ENCODE measurements at places on chromosomes 1 and 21.

- no peak for DNase-seq
These were observed 24.1 kb downstream of the HMGCS2 start for GRCh38 chr1:119744598-119744942.

DNA sequence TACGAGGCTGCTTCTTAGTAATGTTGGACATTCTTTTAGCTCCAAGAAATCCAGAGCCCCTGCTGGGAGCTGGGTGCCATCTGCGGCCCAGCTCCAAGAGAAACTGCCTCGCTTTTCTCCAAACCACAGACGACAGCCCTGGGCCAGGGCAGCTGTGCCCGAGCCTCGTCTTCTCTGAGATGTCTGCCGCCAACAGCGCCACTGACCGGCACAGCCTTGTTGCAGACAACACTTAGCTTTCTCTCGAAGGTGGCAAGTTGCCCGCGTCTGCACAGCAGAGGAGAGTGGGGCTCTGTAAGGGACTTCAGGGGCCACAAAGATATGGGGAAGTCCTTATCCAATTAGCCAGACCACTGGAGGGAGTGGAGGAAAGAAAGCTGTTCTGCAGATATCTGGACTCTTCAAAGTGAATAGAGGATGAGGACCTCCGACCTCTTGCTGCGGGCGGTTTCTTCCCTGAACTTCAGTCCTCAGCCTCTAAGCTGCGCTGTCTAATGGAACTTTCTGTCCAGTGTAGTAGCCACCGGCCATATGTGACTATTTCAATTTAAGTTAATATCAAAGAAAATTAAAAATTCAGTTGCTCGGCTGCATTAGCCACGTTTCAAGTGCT, 63.9 kb upstream of the DISP3 start:
- no peak for DNase-seq

GRCh38 chr1:183019139-183019740, 4.0 kb upstream of the LAMC1 start:
- no peak for DNase-seq

GRCh38 chr21:38984568-38984967, 178.8 kb downstream of the ETS2 start:
- DNase-seq = no peak

- no peak for DNase-seq
These were observed 47.0 kb downstream of the F5 start for GRCh38 chr1:169538998-169539871.

DNA sequence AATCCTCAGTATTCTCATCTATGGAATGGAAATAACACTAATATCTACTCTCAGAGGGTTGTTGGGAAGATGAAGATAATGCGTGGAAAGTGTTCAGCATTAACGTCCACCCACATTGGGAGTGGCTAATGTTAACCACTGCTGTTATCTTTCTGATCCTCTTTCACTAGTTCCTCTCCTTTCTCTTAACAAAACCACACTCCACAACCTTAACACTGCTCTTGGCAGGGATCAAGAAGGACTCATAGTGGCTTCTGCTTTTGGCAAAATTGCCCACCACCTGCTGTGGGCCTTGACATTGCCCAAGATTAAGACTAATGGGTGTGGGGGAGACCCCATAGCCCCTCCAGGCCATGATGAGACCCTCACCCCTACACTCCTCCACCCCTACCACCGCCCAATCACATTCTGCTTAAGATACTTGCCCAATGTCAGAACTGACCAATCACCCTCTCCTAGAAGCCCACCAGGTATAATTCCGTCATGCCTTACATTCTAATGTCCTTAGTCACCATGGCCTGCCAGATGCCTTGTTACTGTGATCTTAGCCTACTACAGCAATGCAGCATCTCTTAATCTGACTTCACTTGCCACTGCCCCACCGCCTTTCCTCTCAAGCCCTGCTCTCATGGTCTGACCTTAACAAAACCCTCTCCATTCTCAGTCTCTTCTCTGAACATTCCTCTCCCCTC, 27.1 kb downstream of the DHCR24 start:
- DNase-seq = no peak

- DNase-seq = no peak
These were observed 2.8 kb downstream of the SMG5 start for GRCh38 chr1:156279837-156280236.

DNA sequence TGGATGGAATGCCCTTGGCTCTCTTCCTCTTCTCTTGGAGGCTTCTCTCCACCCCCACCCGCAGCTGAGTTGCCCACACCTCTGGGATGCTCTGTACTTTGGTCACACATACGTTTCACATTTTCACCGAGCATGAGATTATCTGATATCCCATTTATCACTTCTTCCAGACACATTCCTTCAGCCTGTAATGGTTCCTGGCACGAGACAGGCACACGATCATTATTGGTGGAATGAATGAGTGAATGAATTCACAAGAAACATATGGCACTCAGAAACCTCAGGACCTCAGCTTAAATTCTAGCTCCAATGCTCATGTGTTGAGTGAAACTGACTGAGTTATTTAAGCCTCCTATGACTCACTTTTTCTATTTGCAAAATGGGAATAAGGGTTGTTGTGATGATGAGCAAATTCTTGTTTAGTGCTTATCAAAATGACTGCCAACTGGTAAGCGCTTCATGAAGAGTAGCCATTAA, 242.7 kb upstream of the JUN start:
- DNase-seq = no peak

GRCh38 chr1:82227306-82228095, 426.8 kb downstream of the ADGRL2 start:
- DNase-seq = no peak

GRCh38 chr1:107529511-107530149, 388.8 kb downstream of the NTNG1 start:
- peak; percentile 66 for DNase-seq

GRCh38 chr1:61781151-61781550, 38.9 kb downstream of the PATJ start:
- DNase-seq = no peak
